ENCODE measurements at places on chromosomes 3 and 15.

GRCh38 chr3:115227461-115227860 lies 80.4 kb upstream of the ZBTB20 start:
- DNase-seq = no peak

DNA sequence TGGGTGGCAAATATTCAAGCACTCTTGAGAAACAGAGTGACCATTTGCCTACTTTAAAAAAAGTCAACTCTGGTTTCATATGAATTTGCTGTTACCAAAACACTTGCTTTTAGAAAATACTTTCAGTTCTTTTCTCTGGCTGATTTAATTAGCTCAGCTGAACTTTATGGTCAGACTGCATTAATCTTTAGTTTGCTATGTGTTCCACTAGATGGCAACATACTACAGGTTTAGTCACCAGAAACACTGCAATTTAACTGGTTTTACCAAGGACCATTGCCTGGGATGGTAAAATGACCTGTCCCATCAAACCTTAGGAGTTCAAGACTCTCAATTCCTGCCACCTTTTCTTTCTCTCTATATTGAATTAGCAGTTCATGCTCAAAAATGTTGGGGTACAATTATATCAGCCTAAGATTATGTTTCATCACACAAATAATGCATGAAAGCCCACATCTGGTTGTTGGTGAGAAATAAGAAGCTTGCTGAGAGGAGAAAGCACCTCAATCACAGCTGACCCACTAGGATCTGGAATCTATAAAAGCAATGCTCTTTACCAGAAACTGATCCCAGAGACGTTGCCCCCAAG lies 14.2 kb downstream of the EIF4E3 start:
- peak; percentile 18 for DNase-seq

- DNase-seq = no peak
Measured at GRCh38 chr15:48785195-48785594, 25.7 kb downstream of the CEP152 start.

DNA sequence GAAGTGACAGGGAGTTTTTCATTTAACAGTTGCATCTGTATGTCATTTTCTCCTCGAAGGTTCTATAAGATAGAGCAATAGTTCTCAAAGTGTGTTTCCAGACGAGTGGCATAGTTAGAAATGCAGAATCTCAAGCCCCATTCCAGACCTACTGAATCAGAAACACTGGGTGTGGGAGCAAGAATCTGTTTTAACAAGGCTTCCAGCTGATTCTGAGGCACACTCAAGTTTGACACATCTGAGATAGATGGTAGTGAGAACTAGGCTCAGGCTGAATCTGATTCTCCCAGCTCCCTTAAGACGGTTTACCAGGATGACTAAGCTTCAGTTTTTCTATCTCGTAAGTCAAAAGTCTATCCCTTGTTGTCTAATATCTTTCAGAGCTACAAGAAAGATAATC lies 159.8 kb upstream of the NUDT16 start:
- peak; percentile 91 for DNase-seq

All from brain microvascular endothelial cell (primary cell).